Adrenal gland (tissue), 19 donors: ENCODE measurements at places on chromosomes 7 and 10. TPM values are rescaled to one million over a fixed set of nuclear protein-coding genes. Genes with fewer than 3 reads are reported as not detected.

GRCh38 chr7:140888087-140888486 lies 36.6 kb downstream of the BRAF start:
- DNase-seq: no peak
- no peak overlapping the region for H3K4me3 ChIP-seq
- H3K4me1 ChIP-seq: peaks cover 7% of the 10 kb centered on the region
- H3K27me3 ChIP-seq: no peaks in the 10 kb centered on the region
- H3K27ac ChIP-seq: no peak overlapping the region

HOGA1 gene
- total RNA-seq: 9.7 TPM

GRCh38 chr10:80100861-80101695 lies 22.6 kb downstream of the TMEM254 start:
- no peak overlapping the region for H3K27ac ChIP-seq
- H3K36me3 ChIP-seq: no peaks in the 10 kb centered on the region
- no peak overlapping the region for H3K4me3 ChIP-seq
- H3K27me3 ChIP-seq: no peaks in the 10 kb centered on the region
- no peak for DNase-seq

IL6 gene
- 0.42 TPM for total RNA-seq
